A549 treated with dexamethasone at 1 μM for 4 hours (cell line): ENCODE measurements at places on chromosomes 1 and 21. TPM values are rescaled to one million over a fixed set of nuclear protein-coding genes. Genes with fewer than 3 reads are reported as not detected.

The FAM76A gene
- 5.2 to 6.7 TPM (median 6.5 TPM) in 5 replicates for total RNA-seq

The OR10X1 gene
- not detected in 5 replicates for total RNA-seq

The PLA2G5 gene
- total RNA-seq = not detected in 5 replicates

The OR2AJ1 gene
- total RNA-seq = not detected in 5 replicates

The CSF1 gene
- 12.5 to 17.2 TPM (median 16.2 TPM) in 5 replicates for total RNA-seq

The MMEL1 gene
- 0.08 TPM in 1 of 5 replicates, not detected in the others for total RNA-seq

The EVA1B gene
- 9.7 to 22.2 TPM (median 19.2 TPM) in 5 replicates for total RNA-seq

The PRRX1 gene
- 0.02 TPM in 1 of 5 replicates, not detected in the others for total RNA-seq

The NEGR1 gene
- total RNA-seq = not detected in 5 replicates

The CD1D gene
- 0.03 to 0.06 TPM (median 0.05 TPM) in 4 of 5 replicates, not detected in the other for total RNA-seq

The ARPC5 gene
- total RNA-seq = 151 to 184 TPM (median 175 TPM) in 5 replicates

The HIVEP3 gene
- total RNA-seq = 3.1 to 4.4 TPM (median 4.3 TPM) in 5 replicates

The DMBX1 gene
- total RNA-seq = 0.55 to 1.0 TPM (median 0.87 TPM) in 5 replicates

The CREG1 gene
- total RNA-seq = 72.3 to 85.3 TPM (median 81.1 TPM) in 5 replicates

The PSRC1 gene
- total RNA-seq = 16.6 to 22.7 TPM (median 20.9 TPM) in 5 replicates

The TSPEAR gene
- 0.04 TPM in 1 of 5 replicates, not detected in the others for total RNA-seq

The ATP5IF1 gene
- 147 to 173 TPM (median 154 TPM) in 5 replicates for total RNA-seq

The SORT1 gene
- 4.4 to 5.4 TPM (median 5.1 TPM) in 5 replicates for total RNA-seq

The CYP4A22 gene
- total RNA-seq = not detected in 5 replicates

The NPL gene
- total RNA-seq = 0.63 to 1.2 TPM (median 0.78 TPM) in 5 replicates

The TNFRSF1B gene
- 0.52 to 0.77 TPM (median 0.64 TPM) in 5 replicates for total RNA-seq

The RNU1-4 gene
- total RNA-seq = 10.6 TPM in 1 of 5 replicates, not detected in the others

The RIT1 gene
- 19.0 to 23.3 TPM (median 19.9 TPM) in 5 replicates for total RNA-seq

The CYP4X1 gene
- 0.04 to 0.08 TPM (median 0.05 TPM) in 3 of 5 replicates, not detected in the others for total RNA-seq

The SOX13 gene
- 17.3 to 27.5 TPM (median 21.8 TPM) in 5 replicates for total RNA-seq

The AIRE gene
- total RNA-seq = not detected in 5 replicates

The F5 gene
- total RNA-seq = 0.09 to 0.36 TPM (median 0.12 TPM) in 5 replicates

The FOXD2 gene
- 0.44 to 0.71 TPM (median 0.53 TPM) in 5 replicates for total RNA-seq

The C1orf167 gene
- not detected in 5 replicates for total RNA-seq

The CD52 gene
- total RNA-seq = 0.38 TPM in 1 of 5 replicates, not detected in the others

The RIPPLY3 gene
- 0.40 to 0.60 TPM (median 0.45 TPM) in 5 replicates for total RNA-seq

The DCAF8 gene
- 35.2 to 54.7 TPM (median 50.2 TPM) in 5 replicates for total RNA-seq

The PGLYRP3 gene
- not detected in 5 replicates for total RNA-seq

The CAMK1G gene
- 0.14 to 0.43 TPM (median 0.30 TPM) in 5 replicates for total RNA-seq

The ACAP3 gene
- total RNA-seq = 5.8 to 17.5 TPM (median 13.1 TPM) in 5 replicates

The OLFML3 gene
- 3.4 to 4.1 TPM (median 4.1 TPM) in 5 replicates for total RNA-seq
